Activated CD4-positive, alpha-beta T cell treated with anti-CD3 and anti-CD28 coated beads, Interleukin-2, amount 10 ng/mL, durations not matched to agents 7 days and 5 days (primary cell): ENCODE measurements at places on chromosomes 5 and 9. TPM values are rescaled to one million over a fixed set of nuclear protein-coding genes. Genes with fewer than 3 reads are reported as not detected.

DNA sequence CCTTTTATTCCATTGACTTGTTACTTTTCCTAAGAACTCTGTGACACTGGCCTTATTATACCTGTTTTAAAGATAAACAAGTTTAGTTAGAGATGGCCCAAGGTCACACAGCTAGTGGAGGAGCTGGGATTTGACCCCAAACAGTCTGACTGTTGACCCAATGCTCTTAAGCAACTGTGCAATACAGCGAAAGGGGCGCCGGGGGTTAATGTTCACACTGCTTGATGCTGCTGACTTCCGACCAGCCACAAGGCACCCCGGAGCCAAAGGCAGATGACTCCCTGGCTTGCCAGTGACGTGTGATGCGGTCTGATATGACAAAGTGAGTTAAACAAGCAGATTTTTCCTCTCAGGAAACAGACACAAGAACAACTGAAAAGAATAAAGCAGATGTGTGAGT lies 23.9 kb downstream of the PIK3R1 start:
- DNase-seq = peak; percentile 83

Gene PCDHAC1
- not detected for total RNA-seq

Gene CDKN2A
- 16.6 TPM for total RNA-seq

Gene PCYOX1L
- 34.5 TPM for total RNA-seq

Gene STPG3
- not detected for total RNA-seq

GRCh38 chr9:32832346-32832745 lies 49.0 kb downstream of the TMEM215 start:
- no peak for DNase-seq

DNA sequence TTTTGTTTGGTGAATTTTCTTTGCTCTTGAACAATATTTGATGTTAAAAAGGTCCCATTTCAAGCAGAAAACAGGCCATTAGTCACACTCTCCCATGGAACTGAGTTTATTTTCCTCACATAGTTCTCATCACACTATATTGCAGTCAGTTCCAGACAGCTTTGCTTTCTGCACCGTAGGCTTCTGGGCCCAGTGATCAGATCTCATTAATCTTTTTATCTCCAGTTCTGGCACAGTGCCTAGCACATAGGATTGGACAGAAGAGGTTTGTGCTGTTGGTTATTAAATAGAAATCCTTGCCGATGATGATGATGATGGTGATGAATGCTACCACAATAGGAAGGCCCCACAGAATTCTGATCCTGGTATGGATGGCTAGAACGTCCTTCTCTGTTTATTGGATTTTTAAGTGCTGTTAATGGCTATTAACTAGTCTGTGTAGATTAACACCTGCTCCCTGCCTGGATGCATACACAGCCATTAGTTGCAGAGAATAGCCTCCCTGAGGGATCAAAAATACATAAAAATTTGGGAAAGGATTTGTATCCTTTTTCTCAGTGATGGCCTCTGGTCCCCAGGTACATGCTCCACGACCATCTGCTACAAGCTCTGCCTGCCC lies 52.0 kb upstream of the NTRK2 start:
- no peak for DNase-seq

Gene HSPB3
- total RNA-seq = not detected

DNA sequence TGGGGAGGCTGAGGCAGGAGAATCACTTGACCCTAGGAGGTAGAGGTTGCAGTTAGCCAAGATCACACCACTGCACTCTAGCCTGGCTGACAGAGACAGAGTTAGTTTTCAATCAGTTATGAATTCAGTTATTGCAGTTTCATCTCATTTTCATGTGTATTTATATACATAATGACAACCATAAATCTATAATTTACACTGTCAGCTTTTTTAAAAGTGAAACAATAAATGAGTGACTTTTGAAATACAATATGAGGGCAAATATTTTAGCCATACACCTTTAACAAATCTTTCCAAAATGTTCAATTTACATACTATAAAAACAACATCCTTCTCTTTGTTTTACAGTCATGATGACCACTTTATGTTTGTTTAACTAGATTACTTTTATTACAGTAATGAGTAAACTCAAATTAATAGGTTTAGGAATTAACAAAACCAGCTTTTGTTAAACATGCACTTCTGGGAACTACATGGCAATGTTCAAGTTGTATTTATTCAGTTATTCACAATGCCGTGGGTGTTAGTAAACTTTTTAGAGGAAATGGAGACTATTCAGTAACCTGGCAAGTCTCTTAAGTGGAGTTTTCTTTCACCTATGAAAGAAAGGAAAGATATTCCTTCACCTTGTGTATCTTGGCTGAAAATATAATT lies 12.7 kb downstream of the TYRP1 start:
- no peak for DNase-seq

DNA sequence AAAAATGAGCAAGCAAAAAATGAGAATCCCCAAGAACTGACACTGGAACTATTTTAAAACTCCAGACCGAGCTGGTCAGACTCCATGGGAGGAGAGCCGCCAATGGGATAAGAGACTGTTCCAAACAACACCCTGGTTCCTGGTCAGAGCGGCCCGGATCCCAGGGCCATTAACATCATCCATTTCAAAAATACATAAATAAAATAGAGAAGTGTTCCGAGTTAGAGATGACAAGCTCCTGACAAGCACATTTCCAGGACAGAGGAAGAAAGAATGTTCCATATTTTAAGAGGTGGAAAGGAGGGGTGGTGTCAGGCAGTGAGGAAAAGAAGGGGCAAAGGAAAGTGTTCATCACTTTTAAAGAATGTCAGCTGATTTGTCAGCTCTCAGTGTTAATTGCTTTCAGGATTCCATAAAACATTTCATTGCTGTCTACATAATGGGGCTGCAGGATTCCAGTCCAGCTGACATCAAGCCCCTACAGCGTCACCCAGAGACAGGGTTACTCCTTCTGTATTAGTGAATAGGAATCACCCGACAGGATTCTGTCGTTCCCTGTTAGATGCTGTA lies 202.5 kb upstream of the TRIM32 start:
- DNase-seq = no peak

DNA sequence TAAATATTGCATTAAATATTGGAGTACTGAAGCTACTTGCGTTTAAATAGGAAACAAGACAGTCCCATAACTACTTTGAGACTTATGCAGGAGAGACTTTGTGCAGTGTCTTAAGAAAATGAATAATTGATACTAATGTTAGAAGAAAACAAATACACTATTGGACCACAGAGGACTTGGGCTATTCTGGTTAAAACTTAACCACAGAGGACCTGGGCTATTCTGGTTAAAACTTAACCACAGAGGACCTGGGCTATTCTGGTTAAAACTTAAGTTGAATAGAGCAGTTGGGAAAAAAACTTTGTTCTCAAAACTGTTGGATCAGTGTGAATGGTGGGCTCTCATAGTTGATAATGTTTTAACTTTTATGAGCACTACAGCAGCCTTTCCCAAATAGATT lies 141.7 kb downstream of the WDR70 start:
- no peak for DNase-seq

DNA sequence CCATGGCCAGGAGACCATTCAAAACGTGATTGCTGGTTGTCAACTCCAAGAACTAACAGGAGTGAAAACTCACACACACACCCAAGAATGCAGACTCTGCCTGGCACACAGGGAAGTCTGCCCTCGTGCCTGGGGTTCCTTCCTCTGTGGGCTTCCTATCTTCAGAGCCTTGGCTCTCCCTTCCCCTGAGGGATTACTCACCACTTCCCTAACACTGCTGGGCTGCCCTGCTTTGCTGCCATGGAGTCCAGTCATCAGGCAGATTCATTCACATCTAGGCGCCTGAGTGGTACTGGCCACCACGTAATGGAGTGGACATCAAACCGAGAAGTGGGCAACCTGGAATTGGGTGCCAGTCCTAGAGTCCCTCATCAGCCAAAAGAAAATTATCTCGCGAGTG lies 76.4 kb upstream of the PRSS3 start:
- no peak for DNase-seq

- no peak for DNase-seq
These were observed 102.2 kb downstream of the APTX start for GRCh38 chr9:32899181-32899580.

GRCh38 chr5:160271396-160271795 lies 41.0 kb downstream of the CCNJL start:
- DNase-seq = no peak

Gene SNX18
- total RNA-seq = 19.7 TPM

DNA sequence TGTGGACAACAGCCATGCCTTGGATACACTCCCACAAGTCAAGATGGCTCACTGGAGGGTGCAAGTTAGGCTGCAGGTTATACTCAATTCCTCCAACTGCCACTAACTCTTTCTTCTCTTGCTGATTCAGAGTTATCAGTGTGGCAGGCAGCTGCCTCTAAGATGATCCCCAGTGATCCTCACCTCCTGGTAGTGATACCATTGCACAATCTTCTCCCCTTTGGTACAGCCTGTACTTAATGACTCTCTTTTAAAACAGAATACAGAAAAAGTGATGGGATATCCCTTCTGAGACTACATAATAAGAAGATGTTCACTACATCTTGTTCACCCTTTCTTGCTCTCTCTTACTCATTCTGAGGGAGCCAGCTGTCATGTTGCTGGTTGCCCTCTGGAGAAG lies 323.1 kb downstream of the RAB3C start:
- DNase-seq = no peak

DNA sequence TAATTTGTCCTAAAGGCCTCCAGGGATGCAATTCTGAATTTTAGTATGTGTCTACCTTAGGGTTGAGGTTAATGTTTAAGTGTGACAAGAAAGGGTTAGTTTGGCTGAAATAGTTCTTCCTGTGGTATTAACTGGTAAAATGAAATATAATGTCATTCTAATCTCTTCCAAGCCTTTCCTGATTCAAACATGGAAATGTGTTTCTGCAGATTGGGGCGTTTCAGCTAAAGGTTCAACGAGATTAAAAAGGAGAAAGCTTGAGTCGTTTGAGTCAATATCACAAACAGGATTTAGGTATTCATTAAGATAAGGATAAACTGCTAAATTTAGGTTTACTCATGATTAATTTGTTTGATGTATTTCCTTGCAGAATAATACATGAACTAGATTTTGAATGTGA lies 34.4 kb upstream of the ALDOB start:
- no peak for DNase-seq

DNA sequence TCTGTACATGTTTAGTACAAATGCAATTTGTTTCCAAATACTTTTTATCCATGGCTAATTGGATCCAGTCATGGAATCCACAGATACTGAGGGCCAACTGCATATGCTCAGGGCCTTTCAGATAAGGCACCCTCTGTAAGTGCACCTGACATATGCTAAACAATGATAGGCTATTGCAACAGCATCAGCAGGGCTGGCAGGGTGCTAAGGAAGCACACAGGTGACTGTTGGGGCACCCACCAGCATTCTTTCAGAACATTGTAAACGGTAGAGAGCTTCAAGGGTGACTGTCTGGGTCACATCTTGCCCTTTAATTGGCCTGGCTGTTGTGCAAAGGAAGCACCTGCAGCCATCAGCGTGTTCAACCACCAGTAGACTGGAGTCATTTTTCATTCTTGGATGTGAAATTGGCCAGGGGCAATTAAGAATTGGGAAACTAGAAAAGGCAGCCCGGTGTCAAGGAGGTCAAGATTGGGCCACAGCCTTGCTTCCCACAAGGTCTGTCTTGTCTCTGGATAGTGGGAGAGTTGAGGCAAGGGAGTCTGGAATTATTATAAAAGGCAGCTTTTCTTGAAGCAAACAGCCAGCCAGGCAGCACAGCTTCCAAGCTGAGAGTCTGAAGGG lies 129.3 kb upstream of the RAI14 start:
- DNase-seq = no peak

DNA sequence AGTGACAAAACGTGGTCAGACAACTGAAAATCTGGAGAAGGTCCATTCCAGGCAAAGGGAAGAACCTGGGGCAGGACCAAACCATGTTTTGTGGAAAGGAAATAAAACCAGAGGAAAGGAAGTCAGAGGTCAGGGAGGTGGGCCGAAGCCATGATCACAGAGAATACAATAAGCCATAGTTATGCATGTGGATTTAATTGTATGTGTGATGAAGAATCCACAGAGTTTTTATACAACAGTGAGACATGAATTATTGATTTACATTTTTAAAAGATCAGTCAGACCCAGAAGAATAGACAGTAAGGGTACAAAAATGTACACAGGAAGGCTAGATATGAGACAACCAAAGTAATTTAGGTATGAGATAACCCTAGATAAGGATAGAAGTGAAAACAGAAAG lies 20.8 kb downstream of the TTC33 start:
- DNase-seq = no peak

GRCh38 chr5:96075579-96076289 lies 114.1 kb upstream of the ELL2 start:
- DNase-seq = no peak

Gene ANKH
- total RNA-seq = 74.2 TPM

DNA sequence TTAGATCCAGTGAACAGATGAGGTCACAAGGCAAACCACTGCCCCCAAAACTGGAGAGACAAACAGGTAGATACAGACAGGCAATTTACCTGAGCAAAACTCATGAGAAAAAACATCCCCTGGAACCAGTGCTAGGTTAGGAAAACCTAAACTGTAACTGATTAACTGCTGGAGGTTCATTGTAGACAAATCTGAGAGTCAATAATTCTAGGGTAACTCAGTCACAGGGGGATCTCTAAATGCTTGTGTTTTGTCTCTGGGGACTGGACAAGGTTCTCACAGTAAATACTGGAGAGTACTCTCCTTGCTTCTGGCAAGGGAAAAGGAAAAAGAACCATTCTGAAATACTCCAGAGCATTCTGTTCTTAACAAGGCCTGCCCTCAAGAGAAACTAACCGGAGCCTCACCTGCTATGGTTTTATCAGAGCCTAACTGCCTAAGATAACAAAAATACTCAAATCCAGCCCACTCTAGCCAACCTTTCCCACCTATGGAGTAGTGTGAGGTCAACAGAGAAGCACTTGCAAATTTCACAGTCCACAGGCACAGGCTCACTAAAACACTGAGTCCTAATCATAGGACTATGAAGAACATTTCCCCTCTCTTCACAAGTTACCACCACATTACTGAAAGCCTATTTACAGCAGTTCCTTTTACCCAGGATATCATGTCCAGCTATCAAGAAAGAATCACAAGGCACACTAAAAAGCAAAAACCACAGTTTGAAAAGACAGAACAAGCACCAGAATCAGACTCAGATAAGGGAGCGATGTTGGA lies 139.9 kb upstream of the ACOT12 start:
- no peak for DNase-seq

DNA sequence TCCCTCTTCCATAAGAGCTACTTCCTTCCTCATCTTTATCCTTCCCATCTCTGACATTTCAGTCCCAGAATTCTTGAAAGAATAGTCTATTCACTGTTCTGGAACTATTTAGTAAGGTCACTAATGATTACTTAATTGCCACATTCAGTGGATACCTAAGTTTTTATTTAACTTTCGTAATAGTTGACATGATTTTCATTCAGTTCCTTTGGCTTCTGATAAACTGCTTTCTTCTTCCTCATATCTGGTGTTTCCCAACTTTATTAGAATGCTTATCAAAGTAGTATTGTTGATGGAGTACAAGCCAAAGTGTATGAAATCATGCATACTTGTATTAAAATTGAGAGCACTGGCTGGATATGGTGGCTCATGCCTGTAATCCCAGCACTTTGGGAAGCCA lies 10.8 kb downstream of the UBE2D2 start:
- DNase-seq = no peak

GRCh38 chr5:118529361-118530144 lies 458.8 kb downstream of the DTWD2 start:
- no peak for DNase-seq

Gene LCP2
- 309 TPM for total RNA-seq

Gene TAF11L5
- not detected for total RNA-seq

GRCh38 chr5:73311291-73312110 lies 137.1 kb downstream of the FOXD1 start:
- no peak for DNase-seq

Gene AHRR
- 28.3 TPM for total RNA-seq

Gene STKLD1
- total RNA-seq = 0.65 TPM
